Endodermal cell (in vitro differentiated cells): ENCODE measurements at places on chromosomes 13 and 19.

- DNase-seq, result no peak
Measured at GRCh38 chr19:7670790-7671189, 1.9 kb downstream of the RETN start.

DNA sequence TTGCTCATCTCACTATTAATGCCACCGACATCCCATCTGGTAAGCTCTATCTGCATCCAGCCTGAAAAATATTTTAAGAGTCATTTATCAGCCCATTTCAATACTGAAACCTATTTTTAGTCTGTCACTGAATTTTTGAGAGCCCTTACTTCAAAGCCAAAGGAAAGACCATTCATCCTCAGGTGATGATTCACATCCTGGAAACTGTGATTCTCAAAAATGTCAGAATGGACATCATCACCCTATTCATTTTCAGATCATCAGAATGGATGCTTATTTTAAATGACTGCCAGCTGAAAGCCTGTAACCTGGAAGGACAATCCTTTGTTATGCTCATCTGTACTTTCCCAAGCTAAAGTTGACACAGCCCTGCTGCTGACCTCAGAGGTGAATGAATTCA, 27.0 kb downstream of the TNFSF11 start:
- DNase-seq, result no peak

GRCh38 chr13:74695021-74695800, 561.0 kb upstream of the KLF12 start:
- peak; percentile 65 for DNase-seq

- no peak for DNase-seq
Measured at GRCh38 chr13:20460761-20461160, 64.9 kb downstream of the CRYL1 start.
